ENCODE measurements at places on chromosomes 6 and 20.

DNA sequence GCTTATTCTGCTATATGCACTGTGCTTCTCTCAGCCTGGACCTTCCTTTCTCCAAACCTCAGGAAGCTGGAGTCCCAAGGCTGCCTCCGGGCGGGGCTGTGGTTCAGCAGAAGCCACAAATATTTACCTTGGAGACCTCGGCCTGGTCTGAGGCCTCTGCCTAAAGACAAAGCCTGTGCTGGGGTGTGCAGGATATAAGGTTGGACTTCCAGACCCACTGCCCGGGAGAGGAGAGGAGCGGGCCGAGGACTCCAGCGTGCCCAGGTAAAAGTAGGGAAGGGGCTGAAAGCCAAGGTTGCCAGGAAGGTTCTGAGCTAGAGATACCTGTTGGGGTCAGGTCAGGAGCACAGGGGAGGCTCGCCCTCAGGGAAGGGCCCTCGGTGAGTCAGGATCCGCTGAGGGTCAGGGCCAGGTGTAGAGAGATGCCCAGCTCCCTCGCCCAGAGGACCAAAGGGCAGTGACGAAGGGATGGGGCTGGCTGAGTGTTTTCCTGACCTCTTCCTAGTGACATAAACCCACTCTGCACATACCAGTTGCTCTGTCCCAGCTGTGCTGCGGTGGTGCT is at the start of gene BPIFB1:
TSS of gene BPIFB1 (plus strand) at position 224 of the 565 bp plus-strand sequence. CDS start 2,860 bp downstream, outside the sequence.
- no peak for DNase-seq

DNA sequence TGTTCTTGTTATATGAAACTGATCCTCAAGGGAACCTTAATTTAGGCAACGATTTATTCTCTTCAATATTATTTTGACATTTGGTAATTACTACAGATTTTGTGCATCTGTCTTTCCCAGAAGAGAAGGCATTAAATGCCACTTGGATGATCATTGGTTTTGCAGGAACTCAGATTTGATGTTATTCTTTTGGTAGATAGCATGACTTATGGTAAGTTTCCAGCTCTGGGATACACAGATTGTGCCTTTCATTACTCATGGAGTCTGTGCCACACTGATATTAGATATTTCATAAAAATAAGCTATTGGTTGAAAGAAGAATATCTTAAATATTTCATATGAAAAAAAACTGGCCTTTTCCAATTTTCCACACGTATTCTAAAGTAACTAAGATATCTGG is 120.1 kb downstream of the AIG1 start:
- DNase-seq, result peak; percentile 39

- DNase-seq, result no peak
Measured at GRCh38 chr6:167719920-167720319, 106.8 kb upstream of the AFDN start.

DNA sequence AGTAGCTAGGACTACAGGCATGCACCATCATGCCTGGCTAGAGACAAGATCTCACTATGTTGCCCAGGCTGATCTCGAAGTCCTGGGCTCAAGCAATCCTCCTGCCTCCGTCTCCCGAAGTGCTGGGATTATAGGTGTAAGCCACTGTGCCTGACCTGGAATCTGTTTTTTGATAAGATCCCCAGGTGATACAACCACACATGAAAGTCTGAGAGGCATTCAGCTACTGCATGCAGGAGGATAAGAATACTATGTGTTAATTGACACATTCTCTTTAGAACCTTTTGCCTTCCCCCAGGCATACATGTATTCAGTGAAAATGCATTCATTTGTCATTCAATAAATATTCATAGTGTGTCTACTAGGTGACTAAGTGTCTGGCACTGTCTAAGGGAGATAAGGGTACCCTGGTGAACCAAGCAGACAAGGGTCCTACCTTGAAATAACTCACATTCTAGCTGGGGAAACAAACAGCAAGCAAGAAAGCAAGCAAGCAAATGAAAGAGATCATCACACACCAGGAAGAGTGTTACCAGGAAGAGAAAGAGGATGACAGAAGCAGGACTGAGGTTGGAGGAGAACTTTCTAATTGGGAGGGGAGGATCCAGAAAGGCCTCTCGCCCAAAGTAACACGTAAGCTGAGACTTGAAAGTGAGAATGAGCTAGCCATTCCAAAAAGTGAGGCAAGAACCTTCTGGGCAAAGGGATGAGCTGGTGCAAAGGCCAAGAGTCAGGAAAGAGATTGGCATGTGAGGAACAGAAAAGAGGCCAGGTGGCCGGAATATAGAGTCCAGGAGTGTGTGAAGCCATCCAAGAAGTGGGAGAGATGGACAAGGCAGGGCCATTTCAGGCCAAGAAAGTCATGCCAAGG is 6.5 kb downstream of the GFOD1 start:
- peak; percentile 36 for DNase-seq

GRCh38 chr6:35024551-35025054 is 116.5 kb downstream of the TCP11 start:
- DNase-seq, result peak; percentile 62
